ENCODE measurements at places on chromosomes 2 and 18. TPM values are rescaled to one million over a fixed set of nuclear protein-coding genes. Genes with fewer than 3 reads are reported as not detected.
A peak's percentile ranks its signal among the peaks of the same experiment; 100 is the strongest.

The PTCD3 gene
- polyA plus RNA-seq: 122 TPM

DNA sequence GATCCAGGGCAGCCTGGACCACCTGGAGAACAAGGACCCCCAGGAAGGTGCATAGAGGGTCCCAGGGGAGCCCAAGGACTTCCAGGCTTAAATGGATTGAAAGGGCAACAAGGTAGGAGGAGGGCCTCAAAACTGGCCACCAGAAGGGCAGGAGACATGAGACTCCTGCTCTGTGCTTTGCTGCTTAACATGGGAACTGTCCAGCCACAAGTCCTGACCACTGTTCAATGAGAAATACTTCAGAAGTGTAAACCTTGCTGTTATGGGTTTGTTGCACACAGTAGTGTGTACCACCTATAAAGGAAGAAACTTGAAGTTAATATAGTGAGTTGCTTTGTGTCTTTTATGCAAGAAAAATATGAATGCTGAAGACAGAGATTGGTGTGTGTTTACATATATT lies 44.2 kb upstream of the MFF start:
- DNase-seq: no peak

DNA sequence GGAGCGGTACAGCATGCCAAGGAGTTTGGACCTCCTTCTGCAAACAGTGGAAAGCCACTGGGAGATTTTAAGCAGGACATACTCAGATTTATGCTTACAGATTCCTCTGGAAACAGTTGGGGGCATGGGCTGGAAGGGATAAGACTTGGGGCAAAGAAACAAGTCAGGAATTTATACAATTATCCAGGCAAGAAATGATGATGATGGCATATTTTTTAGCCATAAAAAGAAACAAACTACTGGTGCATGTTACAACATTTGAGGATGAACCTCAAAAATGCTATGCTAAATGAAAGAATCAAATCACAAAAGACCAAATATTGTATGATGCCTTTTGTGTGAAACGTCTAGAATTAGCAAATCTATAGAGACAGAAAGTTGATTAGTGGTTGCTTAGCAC lies 13.5 kb upstream of the VIT start:
- DNase-seq: no peak

DNA sequence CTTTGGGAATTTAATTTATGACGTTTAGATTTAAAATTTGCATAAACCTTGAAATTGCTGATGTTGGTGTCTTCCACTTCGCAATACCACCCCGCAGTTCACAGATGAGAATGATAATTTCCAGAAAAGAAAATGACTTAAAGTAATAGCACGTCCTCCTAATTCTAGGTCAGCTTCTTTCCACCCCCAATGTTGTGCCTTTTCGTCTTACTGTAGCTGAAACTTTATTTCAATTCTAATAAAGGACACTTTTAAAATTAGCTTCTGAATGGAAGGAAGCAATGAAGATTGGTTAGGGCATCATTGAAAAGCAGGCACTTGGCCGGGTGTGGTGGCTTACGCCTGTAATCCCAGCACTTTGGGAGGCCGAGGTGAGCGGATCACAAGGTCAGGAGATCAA lies 107.4 kb downstream of the MYCN start:
- DNase-seq: no peak

DNA sequence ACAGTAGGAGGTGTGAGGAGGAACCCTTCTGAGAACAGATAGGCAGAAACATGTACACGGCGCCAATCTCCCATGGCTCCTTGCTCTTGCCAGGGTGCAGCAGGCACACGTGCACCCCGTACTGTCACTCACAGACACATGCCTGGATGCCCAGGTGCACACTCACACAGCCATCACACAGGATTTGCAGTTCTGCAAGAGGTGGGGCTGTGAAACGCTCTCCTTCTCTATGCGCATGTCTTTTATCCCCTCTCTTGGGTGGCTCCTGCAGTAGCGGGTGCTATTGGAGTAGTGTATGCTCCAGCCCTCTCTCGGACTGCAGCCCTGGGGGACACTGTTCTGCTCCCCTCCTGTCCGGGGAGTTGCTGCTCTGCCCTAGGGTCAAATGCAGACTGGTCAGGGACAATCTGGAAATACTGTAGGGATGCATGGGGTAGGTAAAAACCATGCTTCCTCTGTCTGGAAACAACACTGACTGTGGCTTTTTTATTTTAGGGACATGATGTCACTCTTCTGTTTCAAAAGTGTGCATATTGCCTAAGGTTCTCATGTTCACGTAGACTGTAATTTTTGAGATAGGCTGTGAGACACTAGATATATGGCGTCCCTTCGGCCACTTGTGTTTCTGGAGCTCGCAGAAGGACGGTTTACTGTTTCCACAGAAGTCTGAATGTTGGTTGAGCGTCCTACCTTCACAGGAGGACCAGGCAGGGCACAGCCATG lies 118.5 kb downstream of the PRKCE start:
- DNase-seq: no peak

- DNase-seq: peak; percentile 66
Observed at GRCh38 chr18:76351961-76352581, 143.0 kb downstream of the ZNF516 start.

The NT5DC4 gene
- 0.14 TPM for polyA plus RNA-seq

The REG3A gene
- polyA plus RNA-seq: not detected

Data from left renal cortex interstitium (tissue), 4 donors.